CD8-positive, alpha-beta memory T cell (primary cell): ENCODE measurements at places on chromosomes 7 and 10.

- no peak for DNase-seq
These were observed 165.0 kb upstream of the CALN1 start for GRCh38 chr7:72577107-72577506.

DNA sequence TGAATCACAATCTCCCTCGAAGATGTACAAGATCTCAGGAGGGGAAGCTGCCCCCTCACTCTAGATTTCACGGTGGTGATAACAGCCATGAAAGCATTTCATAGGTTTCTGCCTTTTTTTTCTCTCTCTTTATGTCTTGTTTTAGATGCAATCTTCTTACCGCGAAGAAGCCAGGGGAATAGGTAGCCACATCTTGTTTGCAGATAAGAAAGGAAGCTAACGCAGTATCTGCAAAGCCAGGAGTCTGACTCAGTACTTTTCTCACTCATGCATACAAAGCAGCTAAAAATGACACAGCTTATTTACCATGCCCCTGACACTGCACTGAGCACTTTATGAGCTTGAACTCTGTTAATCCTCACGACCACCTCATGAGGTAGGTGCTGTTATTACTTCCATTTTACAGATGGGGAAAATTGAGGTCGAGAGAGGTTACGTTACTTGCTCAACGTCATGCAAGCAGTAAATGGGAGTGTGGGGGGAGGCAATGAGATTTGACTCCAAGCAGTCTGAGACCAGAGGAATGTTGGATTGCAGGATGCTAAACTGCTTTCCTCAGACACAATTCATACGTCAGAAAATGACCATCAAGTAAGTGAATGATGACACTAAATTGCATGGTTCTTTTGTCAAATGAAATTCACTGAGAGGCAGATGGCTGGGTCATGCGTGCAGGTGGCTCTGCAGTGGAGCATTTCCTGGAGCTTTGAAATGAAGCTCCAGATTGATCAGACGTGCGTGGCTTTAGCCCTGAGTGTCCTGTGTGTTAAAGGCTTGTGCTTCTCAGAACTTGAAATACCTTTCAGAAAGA, 3.3 kb downstream of the MAP3K8 start:
- no peak for DNase-seq

GRCh38 chr7:97871659-97872024, 566 bp downstream of the ASNS start:
- no peak for DNase-seq

DNA sequence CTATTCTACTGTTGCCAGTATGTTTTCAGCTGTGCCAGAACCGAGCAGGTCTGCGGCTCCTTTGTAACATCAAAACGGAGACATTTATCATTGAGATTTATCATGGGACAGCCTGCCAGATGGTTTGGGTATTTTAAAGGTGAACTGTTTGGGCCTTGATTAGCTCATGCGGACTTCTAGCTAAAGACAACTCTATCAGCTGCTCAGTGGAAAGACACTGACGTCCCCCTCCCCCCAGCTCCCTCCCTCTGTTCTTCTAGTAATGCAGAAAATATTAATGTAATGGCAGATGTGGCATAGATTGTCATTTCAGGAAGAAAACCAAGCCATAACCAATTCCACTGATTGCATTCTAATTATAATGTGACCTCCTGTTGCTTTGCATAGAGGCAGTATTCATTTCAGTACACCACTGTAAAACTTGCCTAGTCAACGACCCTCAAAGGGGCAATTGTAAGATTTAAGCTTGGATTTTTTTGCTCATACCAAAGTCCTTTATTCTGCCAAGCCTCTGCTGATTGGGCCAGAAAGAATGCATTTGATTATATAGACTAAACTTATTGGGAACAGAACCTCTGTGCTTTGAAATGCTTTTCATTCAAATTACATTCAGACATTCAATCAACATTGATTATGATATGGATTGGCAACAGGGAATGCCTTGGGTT, 966.8 kb downstream of the LRMDA start:
- no peak for DNase-seq

- no peak for DNase-seq
These were observed 5.0 kb downstream of the RHEB start for GRCh38 chr7:151514461-151515275.

GRCh38 chr10:127122831-127123230, 73.6 kb downstream of the INSYN2A start:
- DNase-seq, result no peak

GRCh38 chr10:3886641-3887251, 101.7 kb upstream of the KLF6 start:
- DNase-seq, result no peak

GRCh38 chr10:38054361-38054797, 39.8 kb upstream of the ZNF37A start:
- no peak for DNase-seq

GRCh38 chr10:6543431-6544005, 36.6 kb downstream of the PRKCQ start:
- peak; percentile 31 for DNase-seq

GRCh38 chr10:70843333-70843732, 27.6 kb downstream of the SGPL1 start:
- DNase-seq, result no peak

DNA sequence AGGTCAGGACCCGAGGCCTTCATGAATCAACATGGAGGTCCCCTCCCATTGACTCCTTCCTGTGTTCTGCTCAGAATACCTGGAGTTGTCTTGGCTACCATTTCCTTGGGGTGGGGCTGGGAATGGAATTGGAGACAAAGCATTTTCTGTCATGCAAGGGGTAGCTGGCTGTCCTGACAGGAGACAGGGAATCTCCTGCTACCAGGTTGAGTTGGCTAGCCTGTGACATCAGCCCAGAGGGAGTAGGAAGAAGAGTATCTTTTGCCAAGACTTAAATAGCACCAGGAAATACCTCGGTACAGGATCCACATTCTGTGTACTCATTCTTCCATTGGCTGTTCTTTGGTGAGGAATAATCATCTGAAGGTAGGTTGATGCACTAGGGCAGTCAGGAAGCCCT, 4.9 kb downstream of the ZDHHC16 start:
- no peak for DNase-seq
